KBM-7 (cell line): ENCODE measurements at places on chromosomes 12 and 14.
A peak's percentile ranks its signal among the peaks of the same experiment; 100 is the strongest.

DNA sequence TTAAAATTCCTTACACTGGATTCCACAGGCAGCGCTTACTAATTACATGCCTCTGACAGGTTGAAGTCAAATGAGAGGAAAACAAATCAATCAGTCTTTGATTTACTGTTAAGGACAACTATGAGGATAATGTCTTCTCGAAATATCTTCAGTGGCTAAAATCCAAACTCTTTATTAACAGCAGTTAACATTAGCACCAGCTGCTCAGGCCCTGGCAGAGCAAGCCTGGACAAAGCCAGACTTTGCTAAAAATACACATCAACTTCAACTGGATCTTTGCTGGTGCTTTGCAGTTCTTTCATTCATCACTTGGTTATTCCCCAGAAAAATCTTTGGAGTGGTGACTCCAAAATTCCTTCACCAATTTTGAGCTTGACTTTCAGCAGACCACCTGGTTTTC, 98.7 kb downstream of the HECTD4 start:
- DNase-seq: no peak

DNA sequence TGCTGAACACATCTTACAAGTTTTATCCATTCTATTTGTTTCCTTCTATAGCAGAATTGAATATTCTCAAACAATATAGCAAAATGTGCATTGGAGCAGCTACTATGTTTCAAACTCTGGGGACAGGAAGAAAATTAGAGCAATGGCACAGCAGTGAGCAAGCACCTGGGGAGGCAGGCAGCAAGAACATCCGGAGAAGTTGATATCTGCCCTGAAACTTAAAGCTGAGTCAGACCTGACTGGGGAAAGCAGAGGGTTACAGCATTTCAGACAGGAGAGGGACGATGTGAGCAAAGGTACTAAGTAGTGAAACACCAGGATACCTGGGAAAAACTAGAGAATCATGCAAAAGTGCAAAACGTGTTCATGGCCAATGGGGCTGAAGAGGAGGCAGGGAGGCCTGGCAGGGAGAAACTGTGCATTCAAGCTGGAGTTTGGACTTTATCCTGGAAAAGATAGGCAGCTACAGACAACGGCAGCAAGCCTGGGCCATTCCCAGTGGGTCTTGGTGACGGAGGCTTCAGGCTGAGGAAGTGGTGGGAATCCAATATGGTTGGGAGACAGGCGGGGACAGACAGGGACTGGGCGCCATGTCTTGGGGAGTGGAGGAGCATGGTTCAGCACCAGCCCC, 118.0 kb upstream of the CDKN3 start:
- DNase-seq: no peak

GRCh38 chr14:51004352-51004800, 60.1 kb upstream of the PYGL start:
- DNase-seq: no peak

DNA sequence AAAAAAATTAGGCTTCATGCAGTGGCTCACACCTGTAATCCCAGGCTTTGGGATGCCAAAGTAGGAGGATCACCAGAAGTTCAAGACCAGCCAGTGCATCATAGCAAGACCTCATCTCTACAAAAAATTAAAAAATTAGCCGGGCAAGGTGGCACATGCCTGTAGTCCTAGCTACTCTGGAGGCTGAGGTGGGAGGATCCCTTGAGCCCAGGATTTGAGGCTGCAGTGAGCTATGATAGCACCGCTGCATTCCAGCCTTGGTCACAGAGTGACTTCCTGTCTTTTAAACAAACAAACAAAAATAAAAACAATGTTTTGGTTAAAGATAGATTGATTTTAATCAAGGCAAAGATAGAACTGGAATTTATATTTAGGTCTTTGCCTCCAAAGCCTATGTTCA, 60.6 kb downstream of the WNK1 start:
- no peak for DNase-seq

DNA sequence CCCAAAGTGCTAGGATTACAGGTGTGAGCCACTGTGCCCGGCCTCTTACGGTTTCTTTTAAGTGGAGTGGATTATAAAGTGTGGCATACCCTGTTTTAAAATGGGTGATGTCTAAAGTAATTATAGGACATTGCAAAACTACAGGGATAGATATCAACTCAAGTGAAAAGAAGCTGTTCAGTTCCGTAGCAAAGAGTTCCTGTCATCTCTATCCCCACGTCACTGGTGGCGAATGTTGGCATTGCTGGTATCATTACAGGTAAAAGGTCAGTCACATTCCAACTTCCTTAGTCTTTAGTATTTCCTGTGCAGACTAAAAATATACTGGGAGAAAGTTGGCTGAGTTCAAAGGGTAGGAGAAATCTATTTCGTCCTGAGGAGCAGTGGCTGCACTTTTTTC, 95.6 kb upstream of the SLC38A2 start:
- no peak for DNase-seq

DNA sequence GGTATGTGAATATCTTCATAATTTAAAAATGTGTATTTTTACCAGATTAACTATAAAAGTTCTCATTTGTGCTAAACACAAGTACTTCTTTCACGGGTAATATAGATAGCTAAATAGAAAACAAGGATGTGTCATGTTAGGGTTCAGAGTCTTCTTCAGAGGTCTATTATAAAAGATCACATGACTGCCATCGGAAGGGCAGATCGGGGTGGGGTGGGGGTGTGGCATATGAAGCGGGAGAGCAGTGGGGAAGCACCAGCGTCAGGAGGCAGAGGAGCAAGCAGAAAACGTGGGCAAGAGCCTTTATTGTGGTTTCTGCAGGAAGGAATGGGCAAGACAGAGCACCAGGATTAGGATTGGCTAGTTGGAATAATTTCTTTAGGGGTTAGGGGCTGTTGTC, 63.7 kb upstream of the DNM1L start:
- DNase-seq: no peak

- no peak for DNase-seq
Measured at GRCh38 chr14:101599234-101599885, 38.1 kb downstream of the DIO3 start.

DNA sequence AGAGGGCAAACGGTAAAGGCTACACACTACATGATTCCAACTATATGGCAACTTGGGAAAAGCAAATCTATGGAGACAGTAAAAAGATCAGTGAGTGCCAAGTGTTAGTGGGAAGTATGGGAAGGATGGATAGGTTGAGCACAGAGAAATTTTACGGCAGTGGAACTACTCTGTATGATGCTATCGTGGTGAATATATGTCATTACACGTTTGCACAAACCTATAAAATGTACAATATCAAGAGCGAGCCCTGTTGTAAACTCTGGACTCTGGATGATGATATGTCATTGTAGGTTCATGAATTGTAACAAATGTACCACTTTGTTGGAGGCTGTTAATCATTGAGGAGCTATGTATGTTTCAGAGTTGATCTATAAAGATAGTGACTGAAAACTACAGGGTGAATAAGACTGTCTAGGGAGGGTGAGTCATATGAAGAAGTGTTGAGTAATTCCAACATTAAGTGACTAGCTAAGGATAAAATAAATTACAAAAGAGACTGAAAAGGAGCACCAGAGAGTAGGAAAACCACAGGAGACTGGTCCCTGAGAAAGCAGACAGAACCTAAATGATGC, 349.2 kb upstream of the LMO3 start:
- no peak for DNase-seq

DNA sequence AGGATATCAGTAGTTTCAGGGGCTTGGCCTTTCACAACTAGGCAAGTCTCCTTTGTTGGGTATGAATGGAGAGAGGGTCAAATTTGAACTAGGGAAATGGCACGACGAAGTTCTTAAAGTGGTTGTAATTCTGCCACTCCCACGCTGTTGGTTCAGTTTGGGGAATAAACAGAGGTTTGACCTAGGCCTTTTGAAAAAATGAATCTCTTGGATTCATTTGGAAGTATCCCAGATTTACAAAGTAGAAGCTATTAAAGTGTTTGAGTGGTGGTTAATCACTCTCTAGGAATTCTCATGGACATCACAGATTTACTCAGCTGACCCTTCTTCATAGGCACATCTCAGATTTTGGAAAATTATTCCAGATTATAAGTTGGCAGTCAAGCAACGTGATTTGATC, 14.8 kb downstream of the BATF start:
- no peak for DNase-seq

DNA sequence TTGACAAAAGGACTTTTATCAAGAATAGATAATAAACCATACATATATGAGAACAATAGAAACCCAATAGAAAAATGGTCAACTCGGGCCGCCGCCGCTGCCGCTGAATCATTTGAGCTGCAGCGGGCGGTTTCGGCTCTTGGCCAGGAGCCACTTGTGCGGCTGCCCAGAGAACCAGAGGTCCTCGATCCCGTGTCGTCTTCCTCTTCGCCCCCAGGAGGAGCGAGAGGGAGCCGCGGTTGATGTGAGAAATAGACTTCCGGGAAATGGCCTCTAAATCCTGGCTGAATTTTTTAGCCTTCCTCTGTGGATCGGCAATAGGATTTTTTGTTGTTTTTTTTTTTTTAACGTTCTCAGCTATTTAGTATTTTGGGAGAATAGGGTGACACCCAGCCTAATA, 44.8 kb downstream of the CPSF6 start:
- peak; percentile 79 for DNase-seq

- no peak for DNase-seq
Measured at GRCh38 chr12:93223440-93224426, 154.0 kb upstream of the NUDT4 start.

DNA sequence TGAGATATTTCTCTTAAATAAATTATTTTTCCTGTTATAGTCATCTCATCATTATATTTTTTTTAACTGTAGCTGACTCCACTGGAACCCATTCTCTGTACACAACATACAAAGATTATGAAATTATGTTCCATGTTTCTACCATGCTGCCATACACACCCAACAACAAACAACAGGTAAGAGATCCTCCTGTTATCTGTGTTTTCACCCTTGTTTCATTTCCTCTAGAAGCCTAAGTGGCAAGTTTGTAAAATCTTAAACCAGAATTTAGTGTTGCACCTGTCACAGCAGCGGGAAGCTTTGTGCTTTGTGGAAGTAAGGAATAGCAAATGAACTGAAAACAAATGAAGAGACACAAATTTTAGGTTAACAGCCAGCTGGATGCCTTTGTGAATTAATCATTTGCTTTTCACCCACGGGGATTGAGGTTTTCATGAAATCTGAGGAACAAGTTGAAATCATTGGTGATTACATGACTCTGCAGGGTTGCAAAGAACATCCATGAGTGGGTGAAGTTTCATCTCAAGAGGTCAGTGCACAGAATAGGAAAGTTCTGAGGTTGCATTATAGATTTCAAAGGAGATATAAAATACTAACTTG, 273.9 kb upstream of the RGS6 start:
- no peak for DNase-seq

- no peak for DNase-seq
Measured at GRCh38 chr12:132152953-132153352, 8.7 kb downstream of the NOC4L start.

- DNase-seq: no peak
Measured at GRCh38 chr14:61454545-61454944, 133.2 kb downstream of the PRKCH start.

DNA sequence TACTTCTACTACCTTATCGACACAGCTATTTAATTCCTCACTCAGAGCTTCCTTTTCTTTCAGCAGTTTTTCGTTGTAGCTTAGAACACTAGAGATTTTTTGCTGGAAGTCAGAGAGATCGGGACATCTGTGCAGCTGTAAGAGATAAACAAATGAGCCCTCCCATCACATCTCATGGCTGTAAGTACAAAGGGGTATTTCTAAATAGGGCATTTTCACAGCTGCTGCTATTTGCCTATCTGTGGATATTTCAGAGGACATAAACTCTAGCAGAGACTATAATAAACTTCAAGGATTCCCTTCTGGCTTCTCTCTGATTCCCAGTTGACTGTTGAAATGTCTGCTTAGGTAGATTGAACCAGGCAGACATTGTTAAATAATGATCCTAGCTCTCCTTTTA, 76.1 kb upstream of the SAV1 start:
- no peak for DNase-seq

DNA sequence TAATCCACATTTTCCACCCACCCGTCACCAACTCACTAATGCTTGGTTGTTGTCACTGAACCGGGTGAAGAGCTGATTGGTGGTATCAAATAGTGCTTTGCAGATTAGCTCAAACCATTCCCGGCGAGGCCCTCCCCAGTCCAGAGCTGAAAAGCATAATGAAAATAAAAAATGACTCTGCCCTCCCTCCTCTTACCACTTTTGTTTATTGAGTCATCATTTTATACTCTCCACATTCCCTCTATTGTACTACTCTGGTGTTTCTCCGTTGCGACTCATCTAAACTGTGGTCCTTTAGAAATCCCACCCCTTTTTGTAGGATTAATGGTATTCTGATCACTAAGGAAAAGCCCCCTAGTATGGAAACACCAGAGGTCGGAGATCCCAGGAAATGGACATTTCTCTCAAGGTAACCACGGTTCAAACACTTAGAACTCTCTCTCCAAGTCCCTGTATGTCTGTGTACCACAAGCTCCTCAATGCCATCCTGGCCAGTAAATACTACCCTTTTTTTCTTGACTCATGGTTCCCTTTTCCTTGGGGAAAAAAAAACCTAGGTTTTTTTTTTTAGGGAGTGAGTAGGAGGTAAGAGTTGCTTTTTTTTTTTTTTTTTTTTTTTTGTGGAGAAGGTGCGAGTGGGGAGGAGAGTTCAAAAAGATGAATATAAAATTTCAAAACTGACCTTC, 42.0 kb downstream of the AREL1 start:
- DNase-seq: no peak

DNA sequence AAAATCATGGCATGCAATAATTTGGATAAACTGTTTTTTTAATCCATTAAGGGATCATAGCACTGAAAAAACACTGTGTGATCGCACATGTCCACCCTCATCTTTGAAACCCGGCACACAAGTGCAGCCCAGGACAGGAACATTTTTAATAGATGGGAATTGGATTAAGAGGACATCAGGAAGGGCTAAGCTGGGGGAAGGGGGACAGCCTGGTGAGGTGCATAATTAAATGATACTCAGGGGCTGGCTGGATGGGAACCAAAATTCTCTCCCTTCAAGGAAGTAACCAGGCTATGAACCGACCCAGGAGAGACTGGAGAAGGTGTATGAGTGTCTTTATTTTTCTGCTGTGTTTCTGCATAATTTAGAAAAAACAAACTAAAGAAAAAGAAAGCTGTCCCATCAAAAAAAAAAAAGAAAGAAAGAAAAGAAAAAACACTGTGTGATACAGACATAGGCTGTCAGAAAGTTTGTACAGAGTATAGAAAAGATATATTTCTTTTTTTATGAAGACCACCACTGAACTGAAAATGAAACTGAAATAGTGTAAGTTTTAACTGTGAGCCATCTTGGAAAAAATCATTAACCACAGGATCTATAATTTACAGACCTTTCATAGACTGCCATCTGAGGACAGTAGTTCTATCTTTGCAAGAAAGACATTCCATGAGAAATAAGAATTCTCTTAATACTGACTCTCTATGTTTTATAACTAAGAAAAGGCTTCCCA, 75.1 kb upstream of the SLC38A4 start:
- DNase-seq: no peak
